ENCODE measurements at places on chromosomes 11 and 22. TPM values are rescaled to one million over a fixed set of nuclear protein-coding genes. Genes with fewer than 3 reads are reported as not detected.
A peak's percentile ranks its signal among the peaks of the same experiment; 100 is the strongest.

Gene ANKK1
- not detected for polyA plus RNA-seq

Gene GSC2
- polyA plus RNA-seq, result not detected

Gene SHISAL1
- not detected for polyA plus RNA-seq

Gene SLC22A12
- not detected for polyA plus RNA-seq

Gene C11orf91
- polyA plus RNA-seq, result not detected

Gene OR8H2
- not detected for polyA plus RNA-seq

GRCh38 chr11:73236854-73237253, 18.8 kb downstream of the P2RY2 start:
- H3K4me3 ChIP-seq, result no peak overlapping the region
- no peak overlapping the region for H3K27ac ChIP-seq
- DNase-seq, result no peak
- H3K27me3 ChIP-seq, result peaks cover 2% of the 10 kb centered on the region
- no peaks in the 10 kb centered on the region for H3K4me1 ChIP-seq

- H3K4me3 ChIP-seq, result peak overlapping the region; percentile 3
- no peak for DNase-seq
- H3K27me3 ChIP-seq, result peaks cover 6% of the 10 kb centered on the region
- H3K4me1 ChIP-seq, result no peaks in the 10 kb centered on the region
These were observed 1.5 kb upstream of the IL17REL start for GRCh38 chr22:50014053-50014501.

DNA sequence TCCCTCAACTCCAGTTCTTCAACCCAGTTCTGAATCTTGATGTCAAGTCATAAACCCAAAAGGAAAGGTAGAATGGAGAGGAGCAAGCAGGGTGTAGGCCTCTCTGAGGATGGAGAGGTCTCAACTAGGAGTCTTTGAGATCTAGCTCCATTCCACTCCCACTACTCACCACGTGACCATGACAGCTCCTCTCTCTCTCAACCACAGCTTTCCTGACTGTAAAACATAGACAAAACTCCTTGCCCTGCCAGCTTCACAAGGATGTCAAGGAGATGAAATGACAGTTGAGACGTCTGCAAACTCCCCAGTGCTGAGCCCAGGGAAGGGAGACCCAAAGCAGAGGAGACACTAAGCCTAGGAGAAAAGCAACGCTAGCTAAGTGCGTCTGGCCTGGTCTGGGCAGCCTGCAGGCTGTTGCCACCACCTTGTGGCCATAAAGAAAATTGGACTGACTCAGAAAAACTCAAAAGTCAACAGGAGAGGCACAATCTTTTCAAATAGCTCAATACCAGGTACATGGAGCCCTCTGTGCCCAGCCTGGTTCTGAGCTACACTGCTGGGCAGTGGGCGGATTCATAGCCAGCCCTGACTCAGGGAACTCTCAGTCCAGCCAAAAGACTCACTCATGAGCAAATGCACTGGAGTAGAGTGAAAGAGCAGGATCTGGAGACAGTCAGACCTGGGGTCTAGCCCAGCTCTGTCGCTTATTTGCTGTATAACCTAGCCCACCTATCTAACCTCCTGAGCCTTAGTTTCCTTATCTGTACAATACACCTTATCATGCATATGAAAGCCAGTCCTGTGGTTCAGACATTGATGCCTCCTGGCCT, 3.4 kb downstream of the CLPB start:
- DNase-seq, result peak; percentile 17
- H3K4me3 ChIP-seq, result no peak overlapping the region
- peaks cover 33% of the 10 kb centered on the region for H3K4me1 ChIP-seq
- peaks cover 8% of the 10 kb centered on the region for H3K36me3 ChIP-seq
- peak overlapping the region; percentile 51 for H3K27ac ChIP-seq
- H3K27me3 ChIP-seq, result peaks cover 3% of the 10 kb centered on the region

DNA sequence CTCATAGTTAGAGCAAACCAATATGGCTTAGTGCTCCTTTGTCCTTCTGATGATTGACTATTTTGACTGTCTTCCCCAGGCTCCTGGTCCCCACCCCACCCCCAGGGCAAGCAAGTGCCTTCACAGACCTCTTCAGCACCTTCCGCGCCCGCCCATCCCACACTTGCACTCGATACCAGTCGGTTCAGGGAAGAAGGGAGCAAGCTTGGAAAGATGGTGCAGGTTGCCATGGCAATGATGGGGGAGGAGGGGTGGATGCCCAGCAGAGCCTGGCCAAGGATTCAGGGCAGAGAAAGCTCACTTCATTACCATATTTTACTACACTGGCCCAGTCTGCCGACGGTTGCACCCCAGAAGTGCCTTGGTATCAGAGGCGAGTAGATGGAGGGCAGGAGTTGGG, 2.2 kb downstream of the TMEM132A start:
- H3K27me3 ChIP-seq, result peaks cover 7% of the 10 kb centered on the region
- H3K36me3 ChIP-seq, result peaks cover 16% of the 10 kb centered on the region

GRCh38 chr11:33753304-33753967, 17.2 kb upstream of the CD59 start:
- H3K27me3 ChIP-seq, result no peaks in the 10 kb centered on the region
- no peak overlapping the region for H3K4me3 ChIP-seq
- H3K4me1 ChIP-seq, result no peaks in the 10 kb centered on the region
- no peak for DNase-seq
- H3K27ac ChIP-seq, result no peak overlapping the region

GRCh38 chr11:122235615-122236014, 119.6 kb upstream of the BLID start:
- no peaks in the 10 kb centered on the region for H3K4me1 ChIP-seq
- H3K36me3 ChIP-seq, result no peaks in the 10 kb centered on the region
- DNase-seq, result no peak
- H3K27ac ChIP-seq, result no peak overlapping the region

DNA sequence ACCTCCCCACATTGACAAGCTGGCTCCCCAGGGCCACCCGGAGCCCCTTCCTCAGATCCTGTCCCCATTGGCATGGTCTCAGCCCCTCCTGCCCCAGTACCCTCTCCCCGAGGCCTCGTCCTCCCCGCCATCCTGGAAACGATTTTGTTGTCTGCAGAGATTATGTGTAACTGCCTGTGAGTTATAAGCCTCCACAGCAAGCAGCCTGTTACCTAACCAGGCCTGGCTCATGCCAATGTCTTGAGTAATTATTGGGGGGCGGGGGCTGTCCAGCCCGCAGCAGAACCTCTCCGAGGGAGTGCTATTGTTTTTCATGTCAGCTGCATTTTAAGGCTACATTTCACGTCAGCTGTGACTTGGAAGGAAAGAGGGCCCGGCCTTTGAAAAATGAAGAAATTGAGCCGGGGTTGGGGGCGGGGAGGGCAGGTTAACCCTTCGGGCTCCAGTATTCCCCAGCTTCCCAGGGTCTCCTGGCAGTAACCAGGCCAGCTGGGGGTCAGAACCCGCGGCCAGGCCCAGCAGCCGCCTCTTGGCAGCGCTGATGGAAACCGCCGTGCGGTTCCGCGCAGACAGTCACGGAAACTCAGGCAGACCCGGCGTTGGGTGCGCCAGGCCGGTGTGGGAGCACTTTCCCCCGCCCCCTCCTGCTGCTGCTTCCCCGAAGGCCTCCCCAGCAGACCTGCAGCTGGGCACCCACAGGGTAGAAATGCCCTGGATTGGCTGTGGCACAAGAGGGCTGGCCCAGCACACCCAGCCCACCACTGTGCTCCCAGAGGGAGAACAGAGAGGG, 59.5 kb downstream of the CDKN1C start:
- H3K4me3 ChIP-seq, result no peak overlapping the region
- no peaks in the 10 kb centered on the region for H3K4me1 ChIP-seq
- peaks cover 13% of the 10 kb centered on the region for H3K36me3 ChIP-seq
- no peak for DNase-seq
- H3K27me3 ChIP-seq, result peaks cover 29% of the 10 kb centered on the region
- no peak overlapping the region for H3K27ac ChIP-seq

- no peaks in the 10 kb centered on the region for H3K27me3 ChIP-seq
- H3K27ac ChIP-seq, result no peak overlapping the region
- DNase-seq, result no peak
- no peak overlapping the region for H3K4me3 ChIP-seq
- no peaks in the 10 kb centered on the region for H3K36me3 ChIP-seq
- no peaks in the 10 kb centered on the region for H3K4me1 ChIP-seq
These were observed 882.8 kb upstream of the ANO3 start for GRCh38 chr11:25449091-25449490.

DNA sequence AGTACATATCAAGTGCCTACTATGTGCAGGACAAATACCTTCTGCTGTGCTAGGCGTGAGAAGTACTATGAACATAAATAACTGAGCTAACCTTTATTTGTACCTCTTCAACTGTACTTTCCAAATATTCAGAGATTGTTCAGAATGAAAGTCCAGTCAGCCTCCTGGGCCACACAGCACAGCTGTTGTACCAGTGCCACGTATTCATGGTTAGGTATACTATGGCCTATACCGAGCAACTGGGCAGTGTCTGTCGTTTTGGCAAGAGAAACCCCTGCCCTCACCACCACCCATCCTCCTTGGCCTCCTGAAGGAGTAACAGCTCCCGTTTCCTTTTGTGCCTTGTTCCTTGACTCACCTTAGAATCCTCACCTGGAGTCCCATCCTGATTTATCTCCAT, 53.0 kb downstream of the RASSF10 start:
- DNase-seq, result no peak
- no peaks in the 10 kb centered on the region for H3K4me1 ChIP-seq
- H3K27ac ChIP-seq, result no peak overlapping the region

DNA sequence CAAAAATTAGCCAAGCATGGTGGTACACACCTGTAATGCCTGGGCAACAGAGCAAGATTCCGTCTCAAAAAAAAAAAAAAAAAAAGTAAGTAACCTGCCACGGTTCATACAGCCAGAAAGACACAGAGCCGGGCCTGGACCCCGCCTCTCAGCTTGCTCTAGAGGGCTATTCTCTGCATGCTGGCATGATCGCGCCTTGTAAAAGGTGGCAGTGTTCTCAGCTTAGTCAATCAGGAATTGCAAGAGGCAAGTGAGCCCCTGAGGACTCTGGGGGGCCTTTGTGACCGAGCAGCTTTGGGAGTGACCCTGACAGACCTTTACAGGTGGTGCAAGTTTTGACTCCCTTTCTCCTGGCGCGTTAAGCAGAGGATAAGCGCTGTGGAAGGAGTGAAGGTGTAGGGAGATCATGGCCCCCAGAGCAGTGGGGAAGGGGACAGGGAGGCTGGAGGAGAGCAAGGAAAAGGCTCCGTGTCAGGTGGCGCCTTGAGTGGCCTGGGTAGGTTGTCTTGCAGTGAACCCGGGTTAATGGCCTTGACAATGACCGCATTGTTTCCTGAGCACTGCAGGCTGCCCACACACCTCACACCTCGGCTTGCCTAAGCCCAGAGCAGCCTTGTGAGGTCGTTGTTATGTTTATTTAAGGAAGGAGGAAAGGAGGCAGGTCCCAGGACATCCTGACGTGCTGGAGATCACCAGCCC, 48.9 kb downstream of the CDPF1 start:
- no peaks in the 10 kb centered on the region for H3K27me3 ChIP-seq
- H3K27ac ChIP-seq, result peak overlapping the region; percentile 55
- H3K4me3 ChIP-seq, result peak overlapping the region; percentile 70

DNA sequence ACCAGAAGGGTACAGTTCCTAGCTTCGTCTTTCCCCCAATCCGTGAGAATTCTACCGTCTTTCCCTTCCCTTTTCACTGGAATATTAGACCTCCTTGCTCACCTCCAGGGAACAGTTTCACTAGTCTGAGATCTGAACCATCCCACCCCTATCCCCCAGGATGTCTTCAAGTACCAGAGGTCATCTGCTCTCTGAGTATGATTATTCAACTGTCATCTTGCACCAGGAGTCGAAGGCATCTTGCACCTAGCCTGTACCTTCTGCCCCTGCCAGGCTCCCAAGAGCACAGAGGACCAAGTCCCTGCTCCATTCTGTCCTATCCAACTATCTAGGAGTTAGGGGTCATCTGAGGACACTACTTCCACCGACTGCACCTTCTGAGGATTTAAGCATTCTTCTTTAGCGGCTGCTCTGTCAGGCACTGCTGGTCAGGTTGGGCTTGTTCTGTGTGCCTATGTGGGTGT, 804 bp downstream of the ACER3 start:
- peaks cover 1% of the 10 kb centered on the region for H3K27me3 ChIP-seq
- peak overlapping the region; percentile 89 for H3K27ac ChIP-seq
- DNase-seq, result no peak
- H3K4me3 ChIP-seq, result peak overlapping the region; percentile 81
- H3K4me1 ChIP-seq, result peaks cover 17% of the 10 kb centered on the region
- no peaks in the 10 kb centered on the region for H3K36me3 ChIP-seq

DNA sequence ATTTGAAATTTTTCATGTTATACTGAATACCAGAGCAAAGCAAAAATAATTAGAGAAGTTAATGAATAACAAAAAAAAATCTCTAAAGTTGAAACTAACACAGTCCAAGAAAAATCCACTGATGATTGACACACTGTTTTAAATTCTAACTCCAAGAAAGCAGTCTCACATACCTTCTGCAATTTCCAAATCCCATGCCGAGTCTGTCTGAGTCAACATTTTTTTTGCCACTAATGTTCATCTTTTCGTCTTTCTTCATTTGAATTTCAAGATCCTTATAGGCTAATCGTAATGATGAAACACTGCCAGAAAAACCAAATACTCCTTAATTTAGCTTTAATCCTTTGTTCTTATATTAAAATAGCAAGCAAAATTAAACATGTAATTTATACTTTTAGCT, 39.5 kb downstream of the ARFGAP3 start:
- peaks cover 38% of the 10 kb centered on the region for H3K36me3 ChIP-seq
- peaks cover 2% of the 10 kb centered on the region for H3K27me3 ChIP-seq
- no peak overlapping the region for H3K4me3 ChIP-seq
- DNase-seq, result no peak
- H3K4me1 ChIP-seq, result peaks cover 15% of the 10 kb centered on the region
- H3K27ac ChIP-seq, result no peak overlapping the region

- no peak overlapping the region for H3K27ac ChIP-seq
- no peaks in the 10 kb centered on the region for H3K4me1 ChIP-seq
- no peak for DNase-seq
- no peaks in the 10 kb centered on the region for H3K36me3 ChIP-seq
- H3K4me3 ChIP-seq, result no peak overlapping the region
These were observed 66.5 kb downstream of the IGF2 start for GRCh38 chr11:2072551-2073261.

- no peak overlapping the region for H3K4me3 ChIP-seq
- H3K4me1 ChIP-seq, result no peaks in the 10 kb centered on the region
- no peak overlapping the region for H3K27ac ChIP-seq
- no peak for DNase-seq
These were observed 101.5 kb downstream of the ST3GAL4 start for GRCh38 chr11:126456783-126457542.

- no peaks in the 10 kb centered on the region for H3K36me3 ChIP-seq
- no peak overlapping the region for H3K4me3 ChIP-seq
- peaks cover 34% of the 10 kb centered on the region for H3K4me1 ChIP-seq
- H3K27ac ChIP-seq, result no peak overlapping the region
- no peak for DNase-seq
These were observed 28.9 kb downstream of the SIK2 start for GRCh38 chr11:111631024-111631665.

DNA sequence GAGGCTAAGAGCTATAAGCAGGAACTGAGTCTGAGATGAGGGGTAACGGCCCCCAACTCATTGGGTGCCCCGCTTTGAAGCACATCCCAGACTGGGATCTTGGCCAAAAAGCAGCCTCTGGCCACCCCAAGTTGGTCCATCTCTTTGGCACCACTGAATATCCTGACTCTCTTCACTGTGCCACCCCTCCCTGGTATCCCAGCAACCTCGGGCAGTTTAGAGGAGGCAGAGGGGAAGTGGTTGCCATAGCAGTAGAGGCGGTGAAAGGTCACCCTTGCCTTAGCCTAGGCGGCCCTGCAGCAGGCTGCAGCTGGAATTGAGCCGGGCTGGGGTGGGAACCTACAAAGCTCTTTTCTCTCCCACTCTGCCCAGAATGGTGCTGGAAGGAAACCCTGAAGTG, 1.1 kb downstream of the PELI3 start:
- no peak overlapping the region for H3K27ac ChIP-seq
- peak overlapping the region; percentile 83 for H3K4me3 ChIP-seq
- H3K4me1 ChIP-seq, result peaks cover 23% of the 10 kb centered on the region
- DNase-seq, result no peak

GRCh38 chr22:45246060-45246985, 5.6 kb upstream of the KIAA0930 start:
- H3K36me3 ChIP-seq, result no peaks in the 10 kb centered on the region
- H3K27ac ChIP-seq, result peak overlapping the region; percentile 14
- peaks cover 6% of the 10 kb centered on the region for H3K27me3 ChIP-seq
- no peak overlapping the region for H3K4me3 ChIP-seq

All from immature natural killer cell (primary cell).